KG1 (cell line): ENCODE measurements at places on chromosomes 13 and 19.

GRCh38 chr13:80278706-80279105 is 62.2 kb downstream of the SPRY2 start:
- DNase-seq, result no peak

GRCh38 chr19:46495786-46496099 is at the start of gene PNMA8B:
PNMA8B (minus strand) TSS chr19:46495867; CDS start chr19:46495465, 402 bp downstream.
- no peak for DNase-seq

DNA sequence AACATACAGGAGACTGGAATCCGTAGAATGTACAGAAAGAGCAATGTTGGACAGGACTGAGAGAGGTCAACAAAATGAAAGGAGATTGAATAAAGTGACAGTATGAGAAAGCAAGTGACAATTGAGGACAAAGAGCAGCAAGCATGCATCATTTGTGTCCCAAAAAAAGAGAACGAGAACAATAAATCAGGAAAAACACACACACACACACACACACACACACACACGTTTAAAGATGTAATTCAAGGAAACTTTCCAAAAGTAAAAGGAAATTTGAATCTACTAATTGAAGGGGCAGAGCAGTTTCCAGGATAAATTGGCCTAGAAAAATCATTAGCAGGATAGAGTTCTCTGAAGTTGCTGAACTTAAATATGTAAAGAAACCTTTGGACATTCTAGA is 16.9 kb downstream of the DPY19L3 start:
- no peak for DNase-seq

- DNase-seq, result peak; percentile 66
Observed at GRCh38 chr13:30572859-30573275, 44.9 kb upstream of the USPL1 start.

GRCh38 chr13:36057041-36057440 is 74.1 kb downstream of the DCLK1 start:
- DNase-seq, result no peak

- no peak for DNase-seq
Observed at GRCh38 chr13:75938811-75939560, 302.9 kb downstream of the LMO7 start.

DNA sequence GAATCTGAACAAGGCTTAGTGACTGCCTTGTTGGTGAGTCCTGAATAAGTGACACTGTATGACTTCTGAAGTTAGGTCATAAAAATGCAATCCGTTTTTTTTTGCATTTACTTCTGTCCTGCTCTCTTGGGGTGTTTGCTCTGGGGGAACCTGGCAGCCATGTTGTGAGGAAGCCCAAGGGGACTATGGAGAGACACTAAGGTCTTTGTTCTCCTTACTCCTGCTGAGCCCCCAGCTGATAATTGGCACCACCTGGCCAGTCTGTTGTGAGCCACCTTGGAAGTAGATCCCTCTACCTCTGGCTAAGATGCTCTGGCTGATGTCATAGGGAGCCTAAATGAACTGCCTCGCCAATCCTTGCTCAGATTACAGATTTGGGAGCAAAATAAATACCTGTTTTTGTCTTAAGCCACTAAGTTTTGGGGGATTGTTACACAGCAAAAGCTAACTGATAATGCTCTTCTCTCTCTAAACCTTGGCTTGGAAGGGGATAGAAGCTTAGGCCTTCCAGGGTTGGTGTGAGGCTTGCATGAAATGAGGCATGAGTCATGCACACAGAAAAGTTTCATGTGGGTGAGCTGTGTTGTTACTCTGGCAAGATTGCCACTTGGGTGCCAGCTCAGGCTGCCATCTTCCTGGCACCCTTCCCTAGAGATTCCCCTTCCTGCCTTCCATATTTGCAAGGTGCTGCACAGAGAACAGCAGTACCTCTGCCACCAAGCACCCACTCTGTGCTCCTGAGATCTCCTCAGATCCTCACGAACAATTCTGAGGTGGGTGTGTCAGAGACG is 10.1 kb downstream of the TUBB4A start:
- no peak for DNase-seq

- no peak for DNase-seq
Observed at GRCh38 chr19:30228113-30228834, 143.9 kb upstream of the ZNF536 start.

DNA sequence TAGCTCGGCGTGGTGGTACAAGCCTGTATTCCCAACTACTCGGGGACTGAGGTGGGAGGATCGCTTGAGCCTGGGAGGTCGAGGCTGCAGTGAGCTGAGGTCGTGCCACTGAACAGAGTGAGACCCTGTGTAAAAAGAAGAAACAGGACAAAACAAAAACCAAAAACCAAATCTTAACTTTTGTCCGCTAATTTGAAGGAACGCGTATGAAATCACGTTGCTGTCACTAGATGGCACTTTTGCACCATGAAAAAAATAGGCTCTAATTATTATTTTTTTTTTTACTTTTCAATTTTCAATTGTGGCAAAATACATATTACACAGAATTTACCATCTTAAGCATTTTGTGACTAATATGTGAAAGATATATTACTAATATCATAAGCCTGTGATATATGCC is 17.6 kb upstream of the ZNF835 start:
- no peak for DNase-seq

GRCh38 chr19:30691819-30692166 is 319.6 kb downstream of the ZNF536 start:
- DNase-seq, result no peak

DNA sequence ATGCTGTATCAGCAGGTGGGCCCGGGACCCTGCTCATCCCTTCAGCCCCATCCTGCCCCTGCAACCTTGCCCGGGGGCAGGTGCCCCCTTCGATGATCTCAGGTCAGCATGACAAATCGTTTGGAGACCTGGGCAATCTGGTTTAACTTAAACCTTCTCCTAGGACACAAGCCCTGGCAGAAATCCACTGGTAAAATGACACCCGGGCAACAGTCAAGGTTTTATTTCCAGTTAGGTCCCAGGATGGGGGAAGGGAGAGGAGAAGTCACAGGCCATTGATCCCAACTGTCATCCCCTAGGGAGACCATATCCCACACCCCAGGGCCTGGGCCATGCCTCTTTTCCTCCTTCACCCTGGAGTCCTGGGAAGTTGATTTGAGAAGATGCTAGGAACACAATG is 1.8 kb upstream of the PLIN5 start:
- no peak for DNase-seq
